ENCODE measurements at places on chromosomes 1 and 21. TPM values are rescaled to one million over a fixed set of nuclear protein-coding genes. Genes with fewer than 3 reads are reported as not detected.

C1QC gene
- not detected for total RNA-seq

NOTCH2 gene
- total RNA-seq: 140 TPM

HLX gene
- 2.4 TPM for total RNA-seq

S100A3 gene
- 55.5 TPM for total RNA-seq

ATP6V1G3 gene
- total RNA-seq: not detected

NR5A2 gene
- not detected for total RNA-seq

MYOC gene
- total RNA-seq: not detected

RNU1-1 gene
- total RNA-seq: not detected

CFAP45 gene
- 1.2 TPM for total RNA-seq

DNA sequence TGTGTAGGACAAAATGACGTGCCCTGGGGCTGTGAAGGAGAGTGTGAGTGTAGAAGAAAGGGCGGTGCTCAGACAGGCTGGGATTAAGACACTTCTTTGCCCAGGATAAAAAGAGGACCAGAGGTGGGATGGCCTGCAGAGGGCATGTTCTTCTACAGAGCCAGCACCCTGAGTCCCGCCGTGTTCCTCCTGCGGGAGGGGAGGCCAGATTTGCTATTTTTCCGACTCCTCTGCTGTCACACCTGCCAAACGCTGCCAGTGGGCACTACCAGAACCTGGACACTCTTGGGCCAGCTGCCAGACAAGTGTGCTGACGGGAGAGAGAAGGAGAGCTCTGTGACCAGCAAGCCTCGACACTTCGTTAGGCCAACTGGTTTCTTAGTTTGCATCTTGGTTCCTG, 206.4 kb downstream of the PLD5 start:
- DNase-seq: no peak

GRCh38 chr1:240399381-240399780, 212.6 kb downstream of the GREM2 start:
- peak; percentile 88 for DNase-seq

- peak; percentile 42 for DNase-seq
These were observed 9.1 kb upstream of the GPR88 start for GRCh38 chr1:100528871-100529270.

GRCh38 chr21:23861911-23862504, 1745.3 kb downstream of the MRPL39 start:
- DNase-seq: no peak

GRCh38 chr1:1889090-1889750, 1.7 kb downstream of the GNB1 start:
- DNase-seq: peak; percentile 22

DNA sequence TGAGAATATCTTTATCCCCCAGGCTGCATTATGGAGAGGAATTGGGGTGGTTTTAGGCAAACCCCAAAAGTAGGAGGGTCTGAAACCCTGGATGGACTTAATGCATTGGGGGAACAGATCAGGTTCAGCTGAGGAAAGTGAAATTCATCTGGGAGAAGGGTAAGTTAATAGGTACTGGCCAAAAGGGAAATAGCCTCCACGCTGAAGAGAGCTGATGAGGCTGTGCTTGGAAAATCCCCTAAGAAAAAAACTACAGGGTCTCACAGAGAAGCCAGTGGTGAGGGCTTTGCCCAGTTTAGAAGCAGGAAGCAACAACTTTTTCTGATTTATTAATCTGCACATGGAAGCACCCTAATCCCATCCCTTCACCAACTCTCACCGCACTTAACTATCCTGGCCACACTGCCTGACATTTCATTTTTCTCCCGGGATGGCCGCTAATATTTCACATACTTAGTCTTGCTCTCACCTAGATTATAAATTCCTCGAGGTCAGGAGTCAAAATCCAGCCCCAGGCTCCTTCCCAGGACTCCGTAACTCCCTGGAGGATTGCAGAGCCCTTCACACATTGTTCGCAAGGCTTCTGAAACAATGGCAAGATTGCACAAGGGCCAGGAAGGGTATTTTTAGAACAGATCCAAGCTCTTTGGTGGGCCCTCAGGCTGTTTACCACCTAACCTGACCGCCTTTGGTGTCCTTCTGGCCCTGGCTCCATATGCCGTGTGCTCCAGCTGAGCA, 60.9 kb upstream of the TARBP1 start:
- DNase-seq: no peak

DNA sequence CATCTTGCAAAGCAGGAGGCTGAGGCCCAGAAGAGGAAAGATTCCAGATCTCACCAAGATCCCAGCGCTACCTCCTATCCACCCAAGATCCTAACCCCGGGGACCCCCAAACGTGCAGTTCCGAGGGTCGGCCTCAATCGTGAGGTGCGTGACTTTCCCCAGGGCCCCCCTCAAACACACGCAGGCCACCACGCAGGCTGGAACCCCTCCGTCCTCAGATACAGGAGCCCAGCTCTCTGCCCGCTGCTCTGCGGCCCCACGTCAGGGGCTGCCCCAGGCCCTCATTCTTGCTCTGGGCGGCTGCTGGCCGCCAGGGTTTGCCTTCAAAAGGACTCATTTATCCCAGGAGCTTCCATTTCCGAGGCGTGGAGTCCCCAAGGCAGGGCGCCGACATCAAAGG, 39.9 kb downstream of the KRTAP10-1 start:
- DNase-seq: no peak

- no peak for DNase-seq
These were observed 21.1 kb downstream of the HUNK start for GRCh38 chr21:31893851-31894415.

GRCh38 chr1:23657659-23658275, 33.8 kb upstream of the RPL11 start:
- DNase-seq: peak; percentile 41

DNA sequence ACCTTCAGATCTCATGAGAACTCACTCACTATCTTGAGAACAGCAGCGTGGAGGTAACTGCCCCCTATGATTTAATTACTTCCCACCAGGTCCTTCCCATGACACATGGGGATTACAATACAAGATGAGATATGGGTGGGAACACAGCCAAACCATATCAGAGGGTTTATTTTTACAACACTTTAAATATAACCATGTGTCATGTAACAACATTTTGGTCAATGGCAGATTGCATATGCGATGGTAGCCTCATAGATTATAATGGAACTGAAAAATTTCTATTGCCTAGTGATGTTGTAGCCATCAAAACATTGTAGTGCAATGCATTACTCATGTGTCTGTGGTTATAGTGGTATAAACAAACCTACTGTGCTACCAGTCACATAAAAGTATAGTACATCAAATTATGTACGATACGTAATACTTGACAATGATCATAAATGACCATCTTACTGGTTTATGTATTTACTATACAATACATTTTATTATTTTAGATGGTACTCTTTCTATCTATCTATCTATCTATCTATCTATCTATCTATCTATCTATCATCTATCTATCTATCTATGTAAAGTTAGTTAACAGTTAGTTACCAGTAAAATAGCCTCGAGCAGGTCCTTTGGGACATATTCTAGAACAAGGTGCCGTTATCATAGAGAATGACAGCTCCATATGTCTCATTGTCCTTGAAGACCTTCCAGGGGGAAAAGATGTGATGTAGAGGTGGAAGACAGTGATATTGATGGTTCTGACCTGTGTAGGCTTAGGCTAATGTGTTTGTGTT, 12.6 kb upstream of the S100B start:
- DNase-seq: peak; percentile 13

DNA sequence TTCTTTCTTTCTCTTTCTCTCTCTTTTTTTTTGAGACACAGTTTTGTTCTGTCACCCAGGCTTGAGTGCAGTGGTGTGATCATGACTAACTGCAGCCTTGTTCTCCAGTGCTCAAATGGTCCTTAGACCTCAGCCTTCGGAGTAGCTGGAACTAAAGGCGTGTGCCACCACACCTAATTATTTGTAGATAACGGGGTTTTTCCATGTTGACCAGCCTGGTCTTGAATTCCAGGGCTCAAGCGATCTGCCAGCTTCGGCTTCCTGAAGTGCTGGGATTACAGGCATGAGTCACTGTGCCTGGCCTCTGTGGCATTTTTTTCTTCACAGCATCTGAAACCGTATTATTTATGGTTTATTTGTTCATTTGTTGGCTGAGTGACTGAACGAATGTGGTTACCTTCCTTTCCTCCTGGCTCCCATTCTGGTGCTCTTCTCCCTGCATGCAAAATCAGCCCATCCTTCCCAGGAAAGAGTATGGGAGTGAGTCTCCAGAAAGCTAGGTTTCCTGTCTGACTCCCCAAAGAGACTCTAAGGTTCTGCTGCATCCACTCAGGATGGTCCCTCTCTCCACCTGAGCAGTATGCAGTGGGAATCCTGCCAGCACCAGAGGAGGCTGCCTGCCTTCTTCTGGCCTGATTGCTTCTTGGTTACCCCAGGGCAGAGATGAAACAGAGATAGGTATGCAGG, 155.0 kb upstream of the BEND5 start:
- DNase-seq: peak; percentile 35

DNA sequence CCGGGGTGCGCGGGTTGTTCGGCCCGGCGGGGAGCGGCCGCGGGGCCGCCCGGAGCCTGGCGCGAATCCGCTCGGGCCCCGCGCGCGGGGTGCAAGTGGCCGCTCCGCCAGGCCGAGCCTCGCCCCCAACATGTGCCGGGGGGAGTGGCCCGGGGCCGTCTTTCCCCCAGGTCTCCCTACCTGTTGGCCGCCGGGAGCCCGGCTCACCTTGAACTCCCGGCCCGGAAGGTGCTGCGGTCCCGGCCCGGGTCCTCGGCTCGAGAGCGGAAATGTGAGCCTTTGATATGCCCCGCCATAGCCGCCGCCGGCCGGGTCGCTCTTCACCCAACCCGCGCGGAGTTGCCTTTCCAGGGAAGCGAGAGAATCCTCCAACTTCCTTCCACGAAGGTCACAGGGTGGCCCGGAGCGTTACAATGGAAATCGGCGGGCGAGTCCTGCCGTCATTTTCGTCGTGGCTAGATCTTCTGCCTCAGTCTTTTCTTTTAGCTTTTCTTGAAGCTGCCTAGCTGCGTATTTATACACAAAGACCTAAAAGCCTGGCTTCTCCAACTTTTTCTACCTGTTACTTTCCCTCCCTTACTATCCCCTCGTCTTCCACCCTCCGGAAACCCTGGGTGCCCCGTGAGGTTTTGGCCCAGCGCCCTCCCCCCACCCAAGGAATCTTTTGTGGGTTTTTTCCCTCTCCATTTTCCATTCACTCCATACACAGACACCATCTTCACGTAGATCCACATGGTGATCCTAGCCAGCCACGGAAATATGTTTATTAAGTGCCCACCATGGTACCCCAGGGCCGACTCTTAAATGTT, 867 bp downstream of the PTGFRN start:
- peak; percentile 16 for DNase-seq

DNA sequence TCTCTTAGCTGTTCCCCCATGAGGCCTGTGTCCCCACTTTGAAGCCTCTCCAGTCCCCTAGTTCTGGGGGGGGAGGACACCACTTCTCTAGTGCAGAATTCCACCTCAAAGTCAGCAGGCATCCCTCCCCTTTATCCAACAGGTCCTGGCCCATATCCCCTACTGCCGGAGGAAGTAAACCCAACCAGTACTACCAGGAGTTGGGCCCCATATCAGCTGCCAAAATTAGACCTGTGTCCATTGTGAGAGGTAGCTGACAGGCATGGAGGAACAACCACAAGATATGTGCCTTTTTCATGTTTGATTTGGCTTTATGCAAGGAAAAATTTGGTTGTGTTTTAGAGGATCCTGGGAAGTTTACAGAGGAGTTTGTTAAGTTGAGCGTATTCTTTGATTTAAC, 22.1 kb upstream of the SLC6A9 start:
- DNase-seq: no peak

- no peak for DNase-seq
These were observed 166.5 kb downstream of the SDCCAG8 start for GRCh38 chr1:243422362-243422761.

DNA sequence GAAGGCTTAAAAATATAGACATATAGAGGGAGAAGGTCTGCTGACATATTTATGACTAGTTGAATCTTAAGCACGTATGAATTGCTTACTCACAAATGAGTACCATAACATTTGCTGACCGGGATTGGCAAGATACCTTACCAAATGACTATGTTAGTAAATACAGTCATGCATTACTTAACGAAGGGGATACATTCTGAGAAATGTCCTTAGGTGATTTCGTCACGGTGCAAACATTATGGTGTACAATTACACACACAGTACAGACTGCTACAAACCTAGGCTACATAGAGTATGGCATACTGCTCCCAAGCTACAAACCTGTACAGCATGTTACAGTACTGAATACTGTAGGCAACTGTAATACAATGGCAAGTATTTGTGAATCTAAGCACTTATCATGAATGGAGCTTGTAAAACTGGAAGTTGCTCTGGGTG, 19.4 kb upstream of the UBE2U start:
- peak; percentile 50 for DNase-seq

GRCh38 chr1:198253668-198254067, 96.9 kb downstream of the NEK7 start:
- DNase-seq: peak; percentile 42

DNA sequence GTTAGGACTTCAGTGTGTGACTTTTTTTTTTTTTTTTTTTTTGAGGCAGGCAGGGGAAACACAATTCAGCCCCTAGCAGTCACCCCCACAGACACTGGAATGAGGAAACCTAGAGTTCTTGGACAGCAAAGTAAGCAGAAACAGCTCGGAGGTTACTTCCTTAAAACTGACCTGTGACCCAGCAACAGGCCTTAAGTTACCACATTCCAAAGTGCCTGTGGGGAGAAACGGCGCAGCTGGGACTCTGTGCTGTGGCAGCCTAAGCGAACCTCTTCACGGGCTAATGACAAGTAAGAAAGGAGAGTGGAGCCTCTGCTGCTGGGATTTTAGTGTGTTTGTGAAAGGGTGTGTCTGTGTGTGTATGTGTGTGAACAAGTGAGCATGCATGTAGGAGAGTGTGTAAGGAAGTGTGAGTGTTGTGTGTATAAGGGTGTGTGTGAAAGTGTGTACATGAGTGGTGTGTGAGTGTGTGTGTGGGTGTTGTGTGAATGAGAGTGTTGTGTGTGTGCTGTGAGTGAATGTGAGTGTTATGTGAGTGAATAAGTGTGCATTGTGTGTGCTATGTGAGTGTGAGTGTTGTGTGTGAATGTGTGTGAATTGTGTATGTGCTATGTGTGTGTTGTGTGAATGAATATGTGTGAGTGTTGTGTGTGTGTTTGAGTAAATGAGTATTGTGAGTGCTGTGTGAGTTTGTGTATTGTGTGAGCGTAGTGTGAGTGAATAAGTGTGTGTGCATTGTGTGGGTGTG, 180.8 kb downstream of the BRINP2 start:
- DNase-seq: no peak

DNA sequence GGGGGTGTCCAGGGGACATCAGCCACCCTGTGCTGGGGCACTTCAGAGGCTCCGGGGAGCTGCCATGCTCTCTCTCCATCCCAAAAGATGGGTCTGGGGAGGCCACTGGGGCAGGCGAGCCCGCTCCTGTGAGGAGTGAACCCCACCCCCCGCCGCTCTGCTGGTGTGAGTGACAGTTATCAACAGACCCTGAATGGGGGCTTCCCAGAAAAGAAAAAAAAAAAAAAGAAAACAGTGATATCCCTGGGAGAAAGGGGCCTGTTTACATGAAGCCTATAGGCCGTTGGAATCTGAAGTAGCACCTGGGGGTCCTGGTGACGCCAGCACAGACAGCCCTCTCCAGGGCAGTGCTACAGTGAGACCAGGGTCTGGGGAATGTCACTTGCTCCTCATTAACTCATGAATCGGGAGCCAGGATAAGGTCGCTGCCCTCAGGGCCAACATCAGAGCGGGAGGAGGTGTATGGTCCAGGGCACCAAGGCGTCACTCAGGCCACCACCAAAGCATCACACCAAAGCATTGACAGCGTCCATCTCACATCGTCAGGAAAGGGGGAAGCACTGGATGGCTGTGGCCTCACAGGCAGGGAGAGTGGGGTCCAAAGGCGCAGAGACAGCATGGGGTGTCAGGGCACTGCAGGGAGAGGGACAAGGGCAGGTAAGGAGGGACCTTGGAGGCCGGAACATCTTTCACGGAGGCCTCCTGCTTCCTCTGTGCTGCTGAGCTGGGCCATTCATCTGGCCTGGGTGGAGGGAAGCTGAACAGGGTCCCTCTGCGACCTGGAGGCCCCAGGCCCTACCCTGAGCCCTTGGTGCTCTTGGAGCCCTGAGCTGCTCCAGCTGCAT, 8.4 kb upstream of the NPHP4 start:
- DNase-seq: no peak

Measured in LHCN-M2 (cell line).